ENCODE measurements at places on chromosomes 7 and 10. TPM values are rescaled to one million over a fixed set of nuclear protein-coding genes. Genes with fewer than 3 reads are reported as not detected.

- no peak for DNase-seq
Observed at GRCh38 chr10:89624020-89624419, 21.0 kb downstream of the PANK1 start.

DNA sequence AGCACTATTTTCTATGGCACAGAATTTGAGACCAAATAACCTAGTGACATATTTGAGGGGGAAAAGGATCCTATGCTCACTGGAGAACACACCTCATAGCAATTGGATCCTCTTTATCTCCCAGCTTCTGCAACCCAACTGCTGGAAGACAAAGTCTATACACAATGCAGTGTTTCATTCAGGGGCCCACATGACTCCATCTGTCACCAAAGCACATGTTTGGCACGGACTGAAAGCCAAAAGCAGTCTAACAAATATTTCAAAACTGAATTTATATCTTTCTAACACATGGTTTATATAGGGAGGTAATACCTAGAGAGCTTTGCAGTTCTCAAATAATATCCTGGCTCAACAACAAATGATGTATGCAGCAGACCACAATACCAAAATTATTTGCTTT, 39.2 kb downstream of the ADAM12 start:
- no peak for DNase-seq

DNA sequence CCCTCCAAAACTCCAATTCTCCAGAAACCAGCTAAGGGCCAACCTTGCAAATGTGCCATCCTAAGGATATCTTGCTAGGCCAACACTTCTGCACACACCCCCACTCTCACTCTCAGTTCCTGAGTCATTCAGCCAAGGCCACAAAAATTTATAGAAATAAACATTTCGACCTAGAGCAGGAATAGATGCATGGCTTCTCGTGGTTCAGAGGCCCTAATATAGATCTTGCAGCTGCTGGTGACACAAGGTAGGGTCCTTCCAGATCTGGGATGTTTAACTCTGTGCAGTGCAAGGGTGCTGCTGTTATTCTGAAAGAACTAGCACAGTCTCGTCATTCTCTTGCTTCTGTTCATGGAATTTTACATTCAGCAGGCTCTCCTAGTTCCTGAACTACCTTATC, 369.3 kb downstream of the CALN1 start:
- no peak for DNase-seq

DNA sequence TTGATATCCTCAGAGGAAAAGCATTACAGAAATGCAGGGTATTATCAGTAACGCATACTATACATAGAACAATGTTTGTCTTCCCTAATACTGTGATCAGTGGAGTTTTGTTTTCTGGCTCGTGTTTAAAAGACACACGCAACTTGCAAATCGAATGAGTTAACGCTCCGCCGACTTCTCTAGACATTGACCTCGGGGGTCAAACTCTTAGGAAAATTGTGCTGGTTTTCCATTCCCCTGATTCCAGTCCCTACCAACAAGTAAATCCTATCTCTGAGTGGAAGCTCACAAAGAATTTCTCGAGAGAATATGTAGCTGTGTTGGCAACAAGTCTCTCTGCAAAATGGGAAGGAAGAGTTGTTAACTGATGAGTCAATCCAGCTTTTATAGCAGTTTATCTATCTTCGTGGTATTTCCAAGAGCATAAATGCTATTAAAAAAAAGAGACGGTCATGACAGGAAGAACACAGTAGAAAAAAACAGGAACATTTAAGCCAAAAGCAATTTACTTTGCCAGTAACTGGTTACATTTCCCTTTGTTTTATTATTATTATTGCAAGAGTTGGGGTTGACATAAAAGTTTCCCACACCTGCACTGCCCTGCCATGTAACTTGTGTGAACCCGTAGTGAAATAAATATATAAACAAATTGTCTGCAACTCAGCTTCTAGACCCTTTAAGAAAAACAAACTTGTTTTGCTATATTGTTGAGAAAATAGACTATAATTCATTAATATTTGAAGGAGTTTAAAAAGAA, 144.4 kb downstream of the ARID5B start:
- DNase-seq: peak; percentile 73

DNA sequence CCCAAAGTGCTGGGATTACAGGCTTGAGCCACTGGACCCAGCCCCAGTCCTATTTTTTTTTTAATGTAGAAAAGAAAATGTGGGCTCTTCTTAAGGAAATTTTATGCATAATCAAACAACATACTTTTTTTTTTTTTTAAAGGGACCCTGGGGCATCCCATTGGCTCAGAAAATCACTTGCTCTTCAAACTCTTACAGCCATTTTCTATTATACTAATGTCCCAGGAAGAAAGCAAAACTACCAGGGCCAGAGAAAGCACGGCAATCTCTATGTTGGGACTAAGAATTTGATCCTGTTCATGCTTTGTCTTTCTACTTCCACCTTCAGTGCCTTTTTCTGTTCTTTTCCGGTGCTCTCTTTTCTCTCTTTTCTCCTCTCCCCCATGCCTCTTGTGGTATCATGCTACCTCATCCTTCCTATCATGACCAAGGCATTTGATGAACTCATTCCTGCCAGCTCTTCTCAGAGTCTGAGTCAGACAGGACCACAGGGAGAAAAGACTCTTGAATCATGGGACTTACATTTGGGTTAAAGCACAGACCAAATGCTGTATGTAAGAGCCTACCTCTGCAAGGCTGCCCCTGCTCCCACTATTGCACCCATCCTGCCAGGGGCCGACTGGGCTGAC, 76.4 kb upstream of the CCNY start:
- no peak for DNase-seq

DNA sequence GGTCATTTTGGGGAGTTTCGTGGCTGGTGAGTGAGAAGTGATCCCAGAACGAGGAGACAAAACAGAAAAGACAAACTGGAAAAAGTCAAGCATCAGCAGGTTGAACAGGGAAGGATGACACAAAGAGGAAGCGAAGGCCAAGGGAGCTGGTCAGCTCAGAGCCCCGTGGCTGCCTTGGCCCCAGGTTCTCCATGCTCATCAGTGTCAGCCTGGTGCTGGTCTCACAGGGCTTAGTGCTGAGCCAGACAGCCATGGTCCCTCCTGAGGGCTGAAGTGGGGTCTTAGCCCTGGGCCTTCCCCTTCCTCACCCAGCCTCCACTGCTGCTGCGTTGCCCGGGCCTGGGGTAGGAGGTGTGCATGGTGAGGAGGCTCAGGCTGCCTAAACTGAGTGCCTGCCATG, 183.6 kb downstream of the PFKFB3 start:
- DNase-seq: no peak

DNA sequence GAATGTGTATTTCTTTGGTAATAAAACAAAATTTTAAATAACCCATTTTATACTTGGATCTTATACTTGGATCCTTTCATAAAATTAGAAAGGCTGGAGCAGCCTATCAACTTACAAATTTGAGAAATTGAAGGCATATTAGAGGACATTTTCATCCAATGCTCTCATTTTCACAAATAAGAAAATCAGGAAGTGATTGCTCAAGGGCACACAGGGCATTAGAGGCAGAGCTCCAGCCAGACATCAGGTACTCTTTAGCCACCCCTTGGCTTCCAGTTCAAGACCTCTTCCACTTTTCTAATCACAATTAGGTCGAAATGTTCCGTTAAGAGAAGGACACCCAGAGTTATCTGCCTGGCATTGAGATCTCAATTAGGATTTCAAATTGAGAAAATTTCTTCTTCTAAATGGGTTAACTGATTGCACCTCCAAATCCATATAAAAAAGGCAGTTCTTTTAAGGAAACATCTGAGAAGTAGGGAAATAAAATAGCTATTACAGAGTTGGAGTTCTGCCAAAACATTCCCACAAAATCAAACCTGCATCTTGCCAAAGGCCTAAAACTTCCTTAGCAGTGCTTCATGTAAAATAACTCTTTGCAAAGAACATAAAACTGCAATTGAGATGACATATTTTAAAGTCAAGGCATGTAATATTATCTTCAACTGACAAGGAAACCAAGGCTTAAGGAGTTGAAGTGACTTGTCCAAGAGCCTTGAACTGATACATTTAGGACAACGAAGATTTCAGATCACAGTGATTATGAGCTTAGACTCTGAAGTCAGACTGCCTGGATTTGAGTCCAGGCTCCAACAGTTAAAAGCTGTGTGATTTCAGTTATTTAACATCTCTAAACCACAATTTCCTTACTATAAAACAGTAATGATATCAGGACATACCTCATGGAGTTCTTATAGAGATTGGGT, 2.4 kb downstream of the ACTA2 start:
- DNase-seq: no peak

DNA sequence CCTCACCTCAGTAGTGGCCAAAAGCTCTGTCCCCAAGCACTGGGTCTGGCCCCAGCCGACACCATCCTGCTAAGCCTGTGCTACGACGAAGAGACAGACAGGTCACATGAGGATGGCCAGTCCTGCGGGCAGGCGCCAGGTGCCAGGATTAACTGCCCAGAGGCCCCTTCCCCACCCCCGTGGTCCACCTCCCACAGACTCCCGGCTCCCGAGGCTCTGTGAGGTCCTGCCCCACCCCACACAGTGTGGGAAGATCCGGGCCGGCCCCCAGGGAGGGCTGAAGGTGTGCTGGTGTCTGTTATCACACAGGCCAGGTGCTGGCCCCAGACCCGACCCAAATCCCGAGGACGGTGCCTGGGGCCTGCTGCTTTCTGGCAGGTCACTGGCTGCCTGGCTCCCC, 27.2 kb downstream of the CYP2W1 start:
- DNase-seq: no peak

DNA sequence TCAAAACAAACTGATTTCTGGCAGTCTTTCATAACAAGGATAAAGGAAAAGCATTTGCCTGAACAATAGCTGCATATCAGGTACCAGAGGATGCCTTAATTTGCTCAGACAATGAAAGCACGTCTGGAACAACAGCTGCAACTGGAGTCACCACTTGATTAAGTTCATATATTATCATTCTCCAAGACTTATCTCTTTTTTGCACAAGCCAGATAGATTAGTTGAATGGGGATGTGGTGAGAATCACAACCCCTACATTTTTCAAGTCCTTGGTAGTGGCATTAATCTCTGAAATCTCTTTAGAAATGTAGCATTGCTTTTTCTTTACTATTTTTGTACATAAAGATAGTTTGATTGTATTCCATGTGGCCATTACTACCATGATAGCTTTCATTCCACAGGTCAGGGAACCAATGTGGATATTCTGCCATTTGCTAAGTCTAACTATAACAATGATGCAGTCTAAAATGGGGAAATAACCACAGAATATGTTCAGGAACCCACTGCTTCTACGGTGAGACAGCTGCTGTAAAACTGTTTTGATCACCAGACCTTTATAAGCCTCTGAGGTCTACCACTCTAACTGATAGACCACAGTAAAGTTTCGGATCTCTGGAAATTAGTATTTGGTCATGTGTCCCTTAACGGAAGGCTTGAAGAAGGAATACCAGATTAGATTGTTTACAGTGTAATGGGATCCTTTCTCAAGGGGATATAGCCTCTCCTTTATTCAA, 1176.2 kb downstream of the DNAJB9 start:
- no peak for DNase-seq

- no peak for DNase-seq
Observed at GRCh38 chr10:51233337-51234100, 159.2 kb downstream of the PRKG1 start.

The TBATA gene
- polyA plus RNA-seq: 0.16 TPM

The NPC1L1 gene
- 63.9 TPM for polyA plus RNA-seq

The ANAPC16 gene
- 122 TPM for polyA plus RNA-seq

The RBP3 gene
- polyA plus RNA-seq: 0.06 TPM

The C10orf67 gene
- 0.27 TPM for polyA plus RNA-seq

The LIPF gene
- polyA plus RNA-seq: not detected
